ENCODE measurements at places on chromosomes 1 and 21.

DNA sequence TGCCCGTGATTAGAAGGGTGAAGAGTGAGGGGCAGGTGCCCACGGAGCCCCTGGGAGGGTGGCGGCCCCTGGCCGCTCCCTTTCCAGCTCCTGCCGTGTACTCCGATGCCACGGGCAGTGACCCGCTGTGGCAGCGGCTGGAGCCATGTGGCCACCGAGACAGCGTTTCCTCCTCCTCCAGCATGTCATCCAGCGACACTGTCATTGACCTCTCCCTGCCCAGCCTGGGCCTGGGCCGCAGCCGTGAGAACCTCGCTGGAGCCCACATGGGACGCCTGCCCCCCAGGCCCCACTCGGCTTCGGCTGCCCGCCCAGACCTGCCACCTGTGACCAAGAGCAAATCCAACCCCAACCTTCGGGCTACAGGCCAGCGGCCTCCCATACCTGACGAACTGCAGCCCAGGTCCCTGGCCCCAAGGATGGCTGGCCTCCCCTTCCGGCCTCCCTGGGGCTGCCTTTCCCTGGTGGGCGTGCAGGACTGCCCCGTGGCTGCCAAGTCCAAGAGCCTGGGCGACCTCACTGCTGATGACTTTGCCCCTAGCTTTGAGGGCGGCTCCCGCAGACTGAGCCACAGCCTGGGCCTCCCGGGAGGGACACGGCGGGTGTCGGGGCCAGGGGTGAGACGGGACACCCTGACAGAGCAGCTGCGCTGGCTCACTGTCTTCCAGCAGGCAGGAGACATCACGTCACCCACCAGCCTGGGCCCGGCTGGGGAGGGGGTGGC lies 22.0 kb downstream of the PANK4 start:
- DNase-seq: no peak

GRCh38 chr1:22804969-22805671 lies 94.5 kb downstream of the EPHB2 start:
- DNase-seq: no peak

- no peak for DNase-seq
Observed at GRCh38 chr1:21157054-21157453, 19.6 kb downstream of the EIF4G3 start.

GRCh38 chr1:1989789-1990188 lies 13.8 kb downstream of the CFAP74 start:
- DNase-seq: no peak

DNA sequence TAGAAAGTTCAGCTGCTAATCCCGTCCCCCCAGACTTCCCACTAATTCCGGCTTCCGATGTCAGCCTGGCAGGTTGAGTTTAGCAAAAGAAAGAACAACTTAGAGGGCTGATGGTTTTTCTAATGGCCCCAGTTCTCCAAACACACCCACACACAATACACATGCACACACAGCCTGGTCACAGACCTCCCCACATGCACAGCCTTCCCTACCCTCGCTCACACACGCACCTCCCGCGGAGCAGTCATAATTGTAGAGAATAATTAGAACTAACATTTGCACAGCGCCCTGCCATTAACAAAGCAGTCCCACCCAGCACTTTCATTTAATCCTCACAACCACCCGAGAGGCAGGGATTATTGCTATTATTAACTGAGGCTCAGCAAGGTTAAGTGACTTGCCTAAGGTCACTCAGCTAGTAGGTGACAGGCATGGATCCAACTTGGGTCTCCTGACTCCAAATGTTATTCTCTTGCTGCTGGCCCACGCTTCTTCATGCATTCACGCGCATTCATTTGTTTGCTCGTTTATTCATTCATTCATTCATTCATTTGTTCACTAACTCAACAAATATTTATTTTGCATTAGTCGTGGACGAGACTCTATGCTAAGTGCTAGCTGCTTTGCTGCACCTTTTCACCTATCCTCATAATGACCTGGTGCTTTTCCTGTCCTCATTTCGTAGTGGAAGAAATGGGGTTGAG lies 274.9 kb downstream of the FOXD2 start:
- no peak for DNase-seq

Data from stimulated activated CD8-positive, alpha-beta memory T cell treated with anti-CD3 and anti-CD28 coated beads, Interleukin-7, amount 100 ng/mL, for 24 hours (primary cell).